T-helper 22 cell (primary cell): ENCODE measurements at places on chromosomes 5 and 9.

- no peak for DNase-seq
Measured at GRCh38 chr5:83036991-83037575, 40.1 kb downstream of the TMEM167A start.

- no peak for DNase-seq
Measured at GRCh38 chr5:178496214-178496613, 94.0 kb downstream of the COL23A1 start.

DNA sequence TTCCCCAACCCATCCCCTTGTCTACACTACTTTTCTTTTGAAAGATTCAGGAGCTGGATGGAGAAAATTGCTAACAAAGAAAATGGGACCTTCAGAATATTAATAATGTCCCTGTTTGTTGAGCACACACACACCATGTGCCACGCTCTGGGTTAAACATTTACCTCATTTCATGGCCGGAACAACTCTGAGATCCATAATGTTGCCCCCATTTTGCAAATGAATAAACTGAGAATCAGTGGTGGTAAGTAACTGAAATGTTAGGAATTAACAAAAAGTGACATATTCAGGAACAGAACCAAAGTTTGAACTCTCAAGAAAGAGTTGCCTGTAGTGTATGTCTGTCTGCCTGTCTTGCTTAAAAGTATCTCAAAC, 51.4 kb upstream of the SMAD5 start:
- DNase-seq: no peak

DNA sequence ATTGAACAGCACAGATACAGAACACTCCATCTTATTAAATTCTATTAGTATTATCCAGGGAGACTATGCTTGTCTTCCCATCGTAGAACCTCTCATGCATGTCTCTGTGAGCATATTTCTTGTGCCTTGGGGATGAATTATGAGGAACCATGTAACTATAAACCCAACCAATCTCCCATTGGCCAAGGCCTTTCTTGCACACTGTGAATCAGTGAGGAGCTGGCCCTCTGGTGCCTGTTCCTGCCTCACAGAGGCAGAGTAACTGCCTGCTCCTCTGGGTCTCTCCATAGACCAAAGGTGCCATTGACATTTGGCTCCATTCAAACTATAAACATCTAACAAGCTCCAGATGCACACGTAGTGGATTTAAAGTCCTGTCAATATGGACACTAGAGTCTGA, 190.4 kb downstream of the ENC1 start:
- no peak for DNase-seq

DNA sequence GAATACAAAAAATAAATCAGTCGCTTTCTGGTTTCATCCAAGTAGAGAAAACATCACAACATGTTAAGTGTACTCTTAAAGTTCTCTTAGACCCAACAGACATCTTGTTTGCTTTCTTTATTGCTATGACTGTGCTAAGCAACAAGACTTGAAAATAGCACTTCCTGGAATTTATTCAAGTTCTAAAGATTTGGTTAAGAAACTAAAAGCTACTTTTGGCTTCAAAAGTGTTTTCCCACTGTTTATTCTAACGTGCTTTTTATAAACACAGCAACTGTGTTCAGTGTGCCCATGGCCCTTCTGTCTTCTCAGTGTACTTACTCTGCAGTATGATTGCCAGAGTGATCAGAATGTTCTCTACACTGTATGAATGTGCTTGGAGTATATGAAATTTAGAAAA, 109.8 kb downstream of the GIN1 start:
- DNase-seq: no peak

DNA sequence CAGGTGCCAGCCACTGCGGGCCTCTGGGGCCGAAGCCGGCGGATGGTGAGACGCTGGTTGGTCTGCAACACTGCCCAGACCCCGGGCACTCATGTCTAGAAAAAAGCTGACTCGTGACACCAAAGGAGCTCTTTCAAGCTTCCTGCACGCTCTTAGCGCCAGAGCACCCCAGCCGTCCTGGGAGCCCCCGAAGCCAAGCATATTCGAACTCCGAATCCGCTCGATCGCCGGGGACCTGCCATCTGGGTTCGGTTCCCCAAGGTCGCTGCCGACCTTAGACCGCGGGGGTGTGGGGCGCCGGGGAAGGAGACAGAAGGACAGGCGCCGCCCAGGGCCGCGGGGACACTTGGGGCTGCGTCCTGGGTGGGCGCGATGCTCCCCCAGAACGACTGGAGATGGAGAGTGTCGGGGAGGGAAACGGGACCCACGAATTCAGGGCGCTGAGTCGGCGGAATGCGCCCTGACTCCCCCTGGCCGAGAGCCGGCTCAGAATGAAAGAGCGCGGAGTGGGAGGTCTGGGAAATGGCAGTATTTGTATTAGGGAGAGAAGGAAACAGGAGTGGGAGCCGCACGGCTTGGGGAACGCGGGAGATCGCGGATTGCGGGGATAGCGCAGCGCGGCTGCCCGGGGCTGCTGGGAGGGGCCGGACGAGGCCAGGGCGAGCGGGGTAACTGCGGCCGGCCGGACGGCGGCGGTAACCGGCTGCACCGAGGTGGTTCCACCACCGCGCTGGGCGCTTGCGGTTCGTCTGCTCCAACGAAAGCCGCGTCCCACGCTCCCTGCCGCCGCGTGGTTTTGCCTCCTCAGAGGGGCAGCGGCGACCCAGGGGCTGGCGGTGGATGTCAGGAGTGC, 20.1 kb upstream of the MARCHF6 start:
- DNase-seq: no peak

DNA sequence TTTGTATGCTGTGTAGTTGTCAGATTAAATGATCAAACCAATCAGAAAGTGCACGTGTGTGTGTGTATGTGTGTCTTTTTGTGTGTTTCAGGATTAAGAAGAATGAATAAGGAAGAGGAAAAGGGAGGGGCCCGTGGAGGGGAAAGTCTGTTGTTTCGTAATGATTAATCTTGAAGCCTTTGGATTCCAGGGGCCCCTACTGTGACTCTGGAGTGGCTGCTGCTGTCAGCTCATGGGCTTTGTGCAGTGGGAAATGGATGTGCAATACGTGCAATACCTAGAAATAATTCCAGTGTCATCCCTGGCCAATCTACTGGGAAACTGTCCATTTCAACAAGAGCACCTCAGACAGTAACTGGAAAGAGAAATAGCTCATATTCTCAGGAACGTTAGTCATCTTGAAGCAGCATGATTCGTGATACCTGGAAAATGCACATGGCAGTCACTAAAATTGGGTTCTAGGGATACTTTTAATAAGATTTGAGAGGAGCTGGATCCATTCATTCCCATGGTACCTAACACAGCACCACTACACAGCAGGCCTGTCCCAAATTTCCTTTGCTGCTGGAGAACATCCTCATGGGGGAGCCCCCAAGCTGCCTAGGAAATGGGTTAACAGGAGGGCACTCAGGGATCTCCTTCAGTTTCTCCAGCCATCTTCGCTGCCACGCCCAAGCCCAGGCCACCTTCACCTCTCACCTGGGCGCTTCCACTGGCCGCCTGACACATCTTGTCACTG, 186.3 kb downstream of the NR3C1 start:
- no peak for DNase-seq

- DNase-seq: no peak
Measured at GRCh38 chr5:18959535-18959934, 1028.5 kb downstream of the CDH18 start.

DNA sequence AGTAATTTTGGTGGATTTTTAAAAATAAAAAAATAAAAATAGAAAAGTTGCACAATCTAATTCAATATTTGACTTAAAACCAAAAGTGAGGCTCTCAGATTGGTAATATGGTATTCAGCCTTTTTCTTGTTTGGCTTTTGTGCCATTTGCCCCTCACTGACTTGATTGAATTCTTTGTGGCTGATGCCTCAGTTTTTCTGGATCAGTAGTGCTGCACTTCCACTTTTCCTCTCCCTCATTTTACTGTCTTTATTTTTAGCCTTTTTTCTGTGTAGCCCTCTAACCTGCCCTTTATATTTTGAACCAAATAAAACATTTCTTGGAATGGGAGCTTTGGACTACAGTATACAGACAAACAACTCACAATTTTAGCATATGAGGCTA, 3.8 kb upstream of the MSMP start:
- no peak for DNase-seq

GRCh38 chr9:79946712-79947111, 374.9 kb downstream of the TLE4 start:
- no peak for DNase-seq

GRCh38 chr5:150302301-150303069, at the start of gene ARSI:
Gene ARSI (minus strand): TSS chr5:150302905. CDS start chr5:150302373, 532 bp downstream.
- no peak for DNase-seq

- DNase-seq: no peak
Measured at GRCh38 chr5:177313561-177314259, 2.0 kb upstream of the MXD3 start.

- DNase-seq: no peak
Measured at GRCh38 chr5:161406880-161407279, 139.6 kb downstream of the GABRB2 start.

DNA sequence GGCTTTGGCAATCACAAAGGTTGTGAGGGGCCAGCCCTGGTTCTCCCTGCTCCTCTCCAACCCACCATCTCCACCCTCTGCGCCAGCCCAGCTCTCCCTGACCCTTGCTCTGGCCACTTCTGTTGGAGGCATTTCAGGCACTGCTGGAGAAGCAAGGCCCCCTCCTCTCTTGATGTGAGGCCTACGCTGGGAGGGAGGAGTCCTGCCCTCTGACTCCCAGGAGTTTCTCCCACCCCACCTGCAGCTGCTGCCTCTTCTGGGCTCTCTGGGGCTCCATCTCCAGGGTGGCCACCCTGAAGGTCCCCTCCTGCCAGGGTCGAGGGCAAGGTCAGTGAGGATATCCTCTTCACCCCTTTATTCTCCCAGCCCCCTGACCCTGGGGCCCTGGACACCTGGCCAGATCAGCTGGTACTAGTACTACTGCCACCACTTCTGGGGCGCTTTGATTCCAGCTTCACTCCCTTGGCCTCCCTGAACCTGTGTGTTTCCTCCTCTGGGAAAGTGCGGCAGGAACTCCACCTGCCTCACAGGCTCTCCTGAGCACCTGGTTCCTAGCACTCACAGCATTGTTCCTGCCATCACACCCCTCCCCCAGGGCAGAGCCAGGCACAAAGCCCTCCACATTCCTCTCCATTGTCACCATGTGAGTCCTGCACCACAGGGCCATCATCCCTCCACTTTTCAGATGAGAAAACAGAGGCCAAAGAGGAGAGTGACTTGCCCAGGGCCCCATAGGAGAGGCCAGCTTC, 23.8 kb upstream of the TDRD7 start:
- no peak for DNase-seq

GRCh38 chr9:126802318-126803059, 2.4 kb upstream of the ZBTB43 start:
- DNase-seq: no peak

GRCh38 chr9:70260007-70260443, 1.2 kb downstream of the SMC5 start:
- DNase-seq: no peak

DNA sequence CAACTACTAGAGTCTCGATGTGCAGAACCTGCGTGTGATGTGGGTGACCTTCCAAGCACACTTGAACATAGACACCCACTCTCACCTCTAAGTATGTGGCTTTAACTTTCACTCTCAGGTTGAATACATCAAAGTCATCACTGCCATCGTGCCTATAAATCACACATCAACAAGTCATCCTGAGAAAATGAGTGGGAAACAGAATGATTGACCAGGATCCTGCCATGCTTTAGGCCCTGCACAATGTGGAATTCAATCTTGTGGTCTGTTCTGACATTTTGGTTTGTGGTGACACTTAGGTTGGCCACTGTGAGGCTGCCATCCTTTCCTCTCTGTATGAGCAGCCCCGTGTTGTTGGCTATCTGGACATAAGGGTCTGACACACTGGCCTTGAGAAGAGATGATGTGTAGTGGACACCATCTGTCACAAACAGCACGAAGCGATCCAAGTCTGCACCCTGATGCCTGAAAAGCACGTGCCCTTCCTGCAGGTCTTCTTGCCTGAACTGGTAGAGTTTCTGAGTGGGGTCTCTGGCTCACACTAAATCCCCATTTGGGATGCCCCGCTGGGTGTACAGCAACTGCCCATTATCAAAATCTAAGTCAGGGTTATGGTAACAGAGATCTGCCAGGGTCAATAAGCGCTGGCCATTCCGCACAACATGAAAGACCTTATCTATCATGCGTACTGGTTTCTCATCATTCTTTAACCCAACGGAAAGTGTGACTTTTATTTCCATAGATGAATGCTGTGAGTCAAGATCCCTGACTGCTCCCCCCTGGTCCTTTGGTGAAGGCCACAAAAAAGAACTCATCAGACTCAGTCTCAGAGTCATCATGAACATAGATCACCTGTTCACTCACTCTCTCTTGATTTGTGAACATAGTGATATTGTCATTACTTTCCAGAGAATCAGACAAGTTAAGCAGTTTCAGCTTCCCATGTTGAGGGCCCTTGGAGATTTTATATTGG, 116.6 kb downstream of the ESM1 start:
- DNase-seq: no peak

GRCh38 chr9:135579889-135580660, 18.5 kb downstream of the PAEP start:
- no peak for DNase-seq

- no peak for DNase-seq
Measured at GRCh38 chr5:81360640-81361039, 33.3 kb downstream of the ACOT12 start.

DNA sequence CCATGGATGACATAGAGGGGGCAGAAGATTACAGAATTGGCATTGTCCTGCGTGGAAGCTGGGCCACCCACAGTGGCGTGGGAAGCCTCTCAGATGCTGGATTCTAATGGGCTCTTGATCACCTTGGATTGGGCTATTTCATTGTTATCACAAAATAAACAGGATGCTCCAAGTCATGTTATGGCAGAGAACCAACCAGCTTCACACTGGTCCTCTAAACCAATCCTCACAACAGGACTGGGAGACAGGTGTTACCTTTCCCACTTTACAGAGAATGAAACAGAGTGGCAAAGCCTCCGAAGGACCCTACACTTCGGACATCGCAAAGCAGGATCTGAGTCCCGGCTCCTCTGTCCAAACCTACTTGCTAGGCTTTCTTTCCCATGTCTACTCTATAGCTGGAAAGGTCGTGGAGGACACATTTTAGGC, 455 bp upstream of the SMIM3 start:
- DNase-seq: no peak

GRCh38 chr5:159338118-159338517, 7.8 kb upstream of the IL12B start:
- no peak for DNase-seq

DNA sequence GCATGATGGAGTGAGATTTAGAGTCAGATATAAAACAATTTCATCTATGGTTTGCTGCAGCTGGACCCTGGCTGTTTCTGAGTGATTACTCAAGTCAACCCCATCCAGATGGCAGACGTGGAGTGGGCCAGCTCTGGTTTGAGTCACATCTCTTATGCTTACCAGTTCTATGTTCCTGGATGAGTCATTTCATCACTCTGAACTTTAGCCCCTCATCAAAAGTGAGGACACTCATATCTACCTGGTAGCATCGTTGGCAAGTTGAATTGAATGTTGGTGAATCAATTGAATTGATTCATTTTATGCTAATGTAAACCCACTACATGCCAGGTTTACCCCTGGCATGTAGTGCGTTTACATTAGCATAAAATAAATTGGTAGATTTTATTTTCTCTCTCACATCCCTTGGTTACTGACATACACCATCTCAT, 176.4 kb downstream of the FGF18 start:
- no peak for DNase-seq
